ENCODE measurements at places on chromosomes 4 and X.

- no peak for DNase-seq
Observed at GRCh38 chr4:184462724-184463123, 11.6 kb downstream of the IRF2 start.

GRCh38 chrX:40010550-40011321 lies 87.0 kb downstream of the BCOR start:
- DNase-seq: peak; percentile 76

- DNase-seq: peak; percentile 78
Observed at GRCh38 chrX:13750204-13750603, 15.7 kb downstream of the OFD1 start.

GRCh38 chr4:3880615-3881120 lies 114.5 kb downstream of the ADRA2C start:
- peak; percentile 72 for DNase-seq

DNA sequence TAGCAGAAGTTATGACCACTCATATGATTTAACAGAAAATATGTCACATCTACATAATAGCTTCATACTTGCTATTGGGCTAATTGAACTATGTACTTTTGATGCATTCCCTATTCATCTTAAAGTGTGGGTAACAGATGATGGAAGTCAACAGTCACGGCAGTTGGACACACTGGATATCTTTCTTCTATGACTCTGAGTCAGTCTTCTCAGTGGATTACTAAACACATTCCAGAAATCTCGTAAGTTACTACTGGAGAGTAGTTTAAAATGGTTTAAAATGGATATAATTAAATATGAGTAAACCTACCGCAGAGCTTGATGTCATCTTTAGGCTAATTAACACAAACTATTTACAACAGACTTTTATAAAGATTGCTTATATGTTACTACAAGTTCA lies 30.1 kb upstream of the CFAP299 start:
- no peak for DNase-seq

GRCh38 chr4:61911313-61911756 lies 711.2 kb downstream of the ADGRL3 start:
- no peak for DNase-seq

GRCh38 chrX:152878976-152879755 lies 18.7 kb upstream of the ZNF185 start:
- DNase-seq: no peak

DNA sequence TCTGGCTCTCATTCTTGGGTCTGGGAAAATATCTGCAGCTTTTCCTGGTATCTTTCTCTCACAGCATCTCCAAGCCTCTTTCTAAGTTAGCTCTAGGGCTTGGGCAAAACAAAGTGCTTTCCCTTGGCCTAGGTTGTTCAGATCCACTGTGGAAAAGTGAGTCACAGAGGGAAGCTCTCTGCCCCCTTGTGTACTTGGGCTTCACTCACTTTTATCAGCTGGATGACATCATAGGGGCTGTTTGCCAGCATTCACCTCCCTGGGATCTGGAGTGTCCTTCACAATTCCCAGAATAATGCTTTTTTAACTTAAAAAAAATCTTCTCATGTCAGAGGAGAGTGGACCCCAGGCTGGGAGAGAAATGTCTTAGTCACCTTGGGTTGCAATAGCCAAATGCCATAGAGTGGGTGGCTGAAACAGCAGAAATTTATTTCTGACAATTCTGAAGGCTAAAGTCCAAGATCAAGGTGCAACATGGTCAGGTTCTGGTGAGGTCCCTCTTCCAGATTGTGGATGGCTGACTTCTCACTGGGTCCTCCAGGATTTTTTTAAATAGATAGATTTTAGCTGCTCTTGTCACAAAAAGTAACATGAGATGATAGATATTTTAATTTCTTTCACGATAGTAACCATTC lies 247.8 kb downstream of the SH2D1A start:
- DNase-seq: no peak

GRCh38 chrX:150643271-150643670 lies 49.9 kb upstream of the MTMR1 start:
- peak; percentile 8 for DNase-seq

GRCh38 chrX:69076088-69076487 lies 89.2 kb downstream of the PJA1 start:
- DNase-seq: peak; percentile 48

DNA sequence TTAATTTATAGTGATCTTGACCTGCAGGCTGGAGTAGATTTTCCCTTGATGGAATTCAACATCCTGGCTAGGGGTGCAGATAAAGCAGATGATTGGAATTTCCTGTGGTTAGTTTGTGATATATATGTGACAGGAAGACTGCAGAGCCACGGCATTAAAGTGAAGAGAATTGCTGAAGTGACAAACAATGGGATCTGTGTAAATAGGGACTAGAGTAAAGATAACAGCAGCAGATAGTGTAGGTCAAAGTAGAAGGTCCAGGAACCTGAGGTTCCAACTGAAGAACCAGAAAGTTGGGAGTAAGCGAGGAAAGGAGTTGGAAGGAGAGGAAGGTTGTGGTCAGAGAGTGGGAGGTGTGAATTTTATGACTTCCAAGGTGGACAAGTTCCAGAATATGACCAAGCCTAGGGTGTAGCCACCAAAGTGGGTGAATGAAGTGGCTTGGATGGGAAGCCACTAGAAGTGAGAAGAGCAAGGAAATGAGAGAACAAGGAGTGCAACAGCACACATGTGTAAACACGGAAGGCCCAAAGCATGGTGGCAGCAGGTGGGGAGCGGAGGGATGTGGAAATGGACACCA lies 325.0 kb downstream of the RAB28 start:
- DNase-seq: no peak

DNA sequence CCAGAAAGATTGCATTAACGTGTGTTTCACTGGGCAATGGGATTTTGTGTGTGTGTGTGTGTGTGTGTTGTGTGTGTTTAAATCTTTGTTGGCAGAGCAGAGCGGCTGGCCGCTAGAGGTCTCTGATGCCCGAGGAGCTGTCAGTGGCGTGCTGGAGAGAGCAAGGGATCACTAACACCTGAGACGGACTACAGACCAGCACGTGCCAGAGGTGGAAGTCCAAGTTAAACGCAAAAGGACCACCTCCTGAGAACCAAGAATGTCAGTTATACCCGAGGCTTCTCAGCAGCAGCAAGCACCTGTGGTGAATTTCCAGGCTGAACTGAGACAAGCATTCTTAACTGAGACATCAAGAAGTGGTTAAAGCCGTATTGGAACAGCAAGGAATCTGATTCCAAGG lies 9.0 kb upstream of the SLC25A14 start:
- peak; percentile 77 for DNase-seq

- no peak for DNase-seq
Observed at GRCh38 chr4:94504545-94504944, 52.8 kb downstream of the PDLIM5 start.

GRCh38 chr4:158799856-158800255 lies 31.0 kb downstream of the FNIP2 start:
- DNase-seq: no peak

GRCh38 chr4:3291411-3291968 lies 1.3 kb upstream of the RGS12 start:
- no peak for DNase-seq

- DNase-seq: no peak
Observed at GRCh38 chr4:152045807-152046571, 285.2 kb upstream of the GATB start.

- DNase-seq: no peak
Observed at GRCh38 chrX:149069899-149070298, 435.2 kb downstream of the IDS start.

GRCh38 chr4:129362691-129363274 lies 266.8 kb downstream of the C4orf33 start:
- DNase-seq: peak; percentile 73

DNA sequence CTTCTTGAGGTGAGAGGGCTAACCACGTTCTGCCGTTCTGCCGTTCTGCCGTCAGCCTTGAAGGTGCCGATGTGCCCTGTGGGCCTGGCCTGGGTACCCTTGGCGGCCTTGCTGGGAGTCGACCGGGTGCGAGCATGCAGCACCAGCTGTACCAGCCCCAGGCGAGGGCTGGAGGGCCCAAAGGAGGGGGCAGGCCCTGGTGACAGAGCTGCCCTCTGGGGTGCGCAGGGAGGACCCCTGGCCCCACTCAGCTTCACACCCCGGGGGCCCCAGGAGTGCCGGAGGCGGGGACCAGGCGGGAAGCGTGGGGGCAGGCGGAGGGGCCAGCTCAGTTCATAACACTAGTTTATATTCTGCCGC lies 22.1 kb downstream of the UVSSA start:
- DNase-seq: no peak

DNA sequence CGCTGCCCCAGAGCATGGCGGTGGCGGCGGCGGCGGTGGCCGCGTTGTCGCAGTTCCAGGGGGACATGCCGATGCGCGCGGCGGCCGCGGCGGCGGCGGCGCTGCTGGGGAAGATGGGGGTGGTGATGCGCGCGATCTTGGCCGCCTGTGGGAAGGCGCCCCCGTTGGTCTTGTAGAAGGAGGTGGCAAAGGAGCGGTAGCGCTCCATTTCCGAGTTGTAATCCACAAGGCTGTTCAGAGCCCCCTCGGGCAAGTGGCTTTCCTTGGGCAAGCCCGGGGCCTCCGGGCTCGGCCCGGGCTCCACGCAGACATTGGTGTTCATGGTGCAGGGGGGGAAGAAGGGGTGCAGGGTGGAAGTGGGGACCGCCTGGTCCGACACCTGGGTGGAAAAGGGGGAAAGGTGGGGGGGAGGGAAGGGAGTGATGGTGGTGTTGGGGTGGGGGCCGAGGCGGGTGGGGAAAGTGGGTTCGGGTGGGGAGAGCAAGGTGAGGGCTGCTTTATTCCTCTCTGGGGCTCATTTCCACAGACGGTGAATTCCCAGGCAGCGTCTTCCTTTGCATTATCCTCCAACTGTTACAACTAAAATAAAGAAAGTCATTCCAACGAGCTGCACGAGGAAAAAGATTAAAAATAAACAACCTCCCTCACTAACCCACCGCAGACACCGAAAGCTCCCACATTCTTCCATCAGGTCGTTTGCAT lies 3.1 kb downstream of the CXXC4 start:
- peak; percentile 48 for DNase-seq

DNA sequence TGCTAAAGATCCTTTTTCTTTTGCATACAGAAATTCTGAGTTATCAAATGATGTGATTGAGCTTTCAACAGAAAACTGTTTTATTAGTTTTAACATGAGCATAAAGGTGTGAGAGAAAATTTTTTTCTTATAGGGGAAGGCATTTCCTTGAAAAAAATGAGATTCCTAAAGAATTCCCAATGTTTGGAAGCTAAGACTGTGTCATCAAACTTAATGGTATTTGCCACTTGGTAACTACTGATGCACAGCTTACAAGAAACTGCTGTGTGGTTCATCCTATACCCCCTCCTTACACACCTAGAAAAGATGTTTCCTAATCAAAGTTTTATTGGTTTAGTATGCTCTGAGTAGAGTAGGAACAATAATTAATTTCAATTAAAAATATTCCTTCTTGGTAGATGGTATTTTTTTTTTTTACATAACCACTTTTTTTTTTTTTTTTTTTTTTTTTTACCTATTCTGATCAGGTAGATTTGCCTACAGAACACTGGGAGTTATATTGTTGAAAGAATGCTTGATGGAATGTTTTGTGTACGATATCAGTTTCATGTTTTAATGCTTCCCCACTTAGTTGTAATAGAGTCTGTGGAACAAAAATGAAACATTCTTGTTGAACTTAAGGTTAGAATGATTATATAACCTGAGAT lies 6.0 kb downstream of the PTPN13 start:
- no peak for DNase-seq

GRCh38 chrX:100315566-100315965 lies 94.5 kb downstream of the PCDH19 start:
- DNase-seq: no peak

DNA sequence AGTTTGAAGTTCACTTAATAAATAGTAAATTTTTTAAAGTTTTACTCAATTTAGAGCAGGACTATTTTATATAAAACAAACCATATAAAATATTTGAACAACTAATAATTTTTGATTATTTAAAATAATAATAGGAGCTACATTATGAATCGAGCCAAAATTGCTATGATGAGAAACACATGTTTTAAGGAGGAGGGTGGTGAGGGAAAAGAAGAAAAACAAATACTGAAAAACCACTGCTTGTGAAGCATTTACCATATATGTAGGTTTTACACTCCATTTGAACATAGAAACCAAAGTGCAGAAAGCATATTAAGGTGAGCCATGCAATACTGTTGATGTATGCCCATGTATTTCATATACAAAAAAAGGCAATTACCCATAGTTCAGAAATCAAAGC lies 448.9 kb downstream of the FSTL5 start:
- DNase-seq: no peak

- DNase-seq: peak; percentile 79
Observed at GRCh38 chrX:24371391-24371972, 11.0 kb downstream of the SUPT20HL1 start.

DNA sequence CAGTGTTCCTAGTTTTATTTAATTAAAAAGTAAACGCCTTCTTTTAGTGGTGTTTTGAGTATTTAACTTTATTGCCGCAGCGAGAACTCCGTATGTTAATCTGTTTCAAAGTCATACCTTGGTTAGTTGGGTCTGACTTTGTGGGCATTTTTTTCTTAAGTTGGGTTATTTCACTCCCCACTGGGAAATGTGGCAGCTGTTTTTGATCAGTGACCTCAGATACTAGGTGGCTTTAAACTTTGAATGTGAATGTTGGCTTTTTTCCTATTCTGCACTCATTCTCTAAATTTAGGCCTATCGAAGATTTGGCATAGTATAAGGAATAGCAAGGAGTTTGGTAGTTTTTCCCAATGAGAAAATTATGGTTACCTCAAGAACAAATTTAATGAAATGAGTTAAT lies 85.9 kb downstream of the FIP1L1 start:
- no peak for DNase-seq

DNA sequence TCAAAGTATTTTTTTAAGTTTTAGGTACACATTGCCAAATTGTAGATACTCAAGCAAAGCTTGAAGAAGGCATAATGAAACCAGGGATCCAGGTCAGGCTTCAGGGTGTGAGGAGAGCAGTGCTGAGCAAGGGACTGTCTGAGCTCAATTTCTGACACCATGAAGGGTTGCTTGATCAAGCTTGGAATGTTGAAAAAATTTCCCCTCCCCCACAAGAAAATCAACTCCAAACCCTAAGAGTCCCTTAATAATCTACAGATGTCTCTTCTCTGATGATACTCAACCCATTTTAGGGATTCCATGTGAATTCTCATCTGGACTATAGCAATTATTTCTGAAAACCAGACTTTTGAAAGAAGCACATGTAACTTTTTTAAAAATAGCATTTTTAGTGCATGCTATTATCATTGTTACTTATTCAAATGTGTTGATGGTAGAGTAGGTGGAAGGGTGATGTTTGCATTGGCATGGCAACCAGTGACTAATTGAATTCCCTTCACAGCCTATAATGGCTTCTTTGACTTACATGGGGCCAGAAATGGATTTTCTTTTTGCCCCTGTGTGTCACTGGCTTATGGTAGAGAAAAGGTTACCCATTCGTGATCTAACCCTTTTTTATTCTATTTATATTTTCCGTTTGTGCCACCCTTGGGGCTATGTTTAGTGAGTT lies 252.0 kb downstream of the FBXW7 start:
- no peak for DNase-seq

GRCh38 chr4:168150420-168151050 lies 58.2 kb downstream of the ANXA10 start:
- no peak for DNase-seq

GRCh38 chr4:118284169-118284568 lies 68.6 kb downstream of the PRSS12 start:
- DNase-seq: peak; percentile 81

Data from KBM-7 (cell line).